ENCODE measurements at places on chromosomes 12 and 14.

DNA sequence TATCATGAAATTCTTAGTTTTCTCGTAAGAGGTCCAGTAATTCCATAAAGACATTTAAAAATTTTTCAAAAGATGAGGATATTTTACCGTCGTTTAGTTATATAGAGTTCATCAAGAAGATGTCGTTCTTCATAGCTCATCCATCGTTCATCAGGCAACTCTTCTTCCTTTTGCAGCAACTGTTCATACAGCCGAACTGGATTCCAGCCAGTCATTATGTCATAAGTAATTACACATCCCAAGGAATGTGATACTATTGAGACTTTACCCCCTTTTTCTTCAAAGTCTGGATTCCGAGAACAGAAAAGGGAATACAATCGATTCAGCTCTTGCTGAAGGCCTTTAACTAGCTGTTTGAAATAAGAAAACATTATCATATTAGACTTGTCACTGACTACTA is 90.3 kb downstream of the DDHD1 start:
- no peak for DNase-seq

DNA sequence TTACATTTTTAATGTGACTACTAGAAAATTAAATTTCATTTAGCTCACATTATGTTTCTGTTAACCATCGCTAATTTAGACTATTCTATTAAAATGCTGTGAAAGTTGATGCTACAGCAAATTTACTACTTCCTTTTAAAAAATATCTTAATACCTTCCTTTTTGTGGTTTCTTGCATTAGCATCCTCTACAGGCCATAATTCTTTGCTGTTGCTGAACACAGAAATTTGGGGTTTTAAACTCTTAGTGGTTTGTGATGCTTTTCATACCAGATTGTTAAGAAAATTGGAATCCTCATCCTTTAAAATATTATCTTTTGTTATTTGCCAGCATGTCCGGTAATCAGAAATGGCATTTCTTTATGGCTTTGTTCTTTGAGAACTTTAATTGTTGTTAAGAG is 18.1 kb downstream of the WNK1 start:
- DNase-seq: no peak

DNA sequence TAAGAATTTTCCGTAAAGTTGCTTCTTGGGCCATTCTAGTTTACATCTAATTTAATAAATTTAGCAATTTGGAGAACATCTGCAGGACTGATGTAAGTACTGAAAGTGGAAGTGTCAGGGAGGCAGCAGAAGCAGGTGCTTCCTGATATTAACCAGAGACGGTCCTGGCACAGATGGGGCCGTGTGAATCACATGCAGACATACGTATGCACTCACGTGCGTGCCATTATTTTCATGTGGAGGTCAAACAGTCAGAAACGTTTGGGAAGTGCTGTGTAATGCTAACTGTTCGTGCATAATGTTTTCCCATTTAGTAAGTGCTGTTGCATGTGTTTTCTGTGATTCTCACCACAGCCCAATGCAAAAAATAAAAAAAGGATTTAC is 87.8 kb upstream of the DYNC1H1 start:
- DNase-seq: no peak

GRCh38 chr14:103838117-103838516 is 9.3 kb downstream of the PPP1R13B start:
- DNase-seq: no peak

DNA sequence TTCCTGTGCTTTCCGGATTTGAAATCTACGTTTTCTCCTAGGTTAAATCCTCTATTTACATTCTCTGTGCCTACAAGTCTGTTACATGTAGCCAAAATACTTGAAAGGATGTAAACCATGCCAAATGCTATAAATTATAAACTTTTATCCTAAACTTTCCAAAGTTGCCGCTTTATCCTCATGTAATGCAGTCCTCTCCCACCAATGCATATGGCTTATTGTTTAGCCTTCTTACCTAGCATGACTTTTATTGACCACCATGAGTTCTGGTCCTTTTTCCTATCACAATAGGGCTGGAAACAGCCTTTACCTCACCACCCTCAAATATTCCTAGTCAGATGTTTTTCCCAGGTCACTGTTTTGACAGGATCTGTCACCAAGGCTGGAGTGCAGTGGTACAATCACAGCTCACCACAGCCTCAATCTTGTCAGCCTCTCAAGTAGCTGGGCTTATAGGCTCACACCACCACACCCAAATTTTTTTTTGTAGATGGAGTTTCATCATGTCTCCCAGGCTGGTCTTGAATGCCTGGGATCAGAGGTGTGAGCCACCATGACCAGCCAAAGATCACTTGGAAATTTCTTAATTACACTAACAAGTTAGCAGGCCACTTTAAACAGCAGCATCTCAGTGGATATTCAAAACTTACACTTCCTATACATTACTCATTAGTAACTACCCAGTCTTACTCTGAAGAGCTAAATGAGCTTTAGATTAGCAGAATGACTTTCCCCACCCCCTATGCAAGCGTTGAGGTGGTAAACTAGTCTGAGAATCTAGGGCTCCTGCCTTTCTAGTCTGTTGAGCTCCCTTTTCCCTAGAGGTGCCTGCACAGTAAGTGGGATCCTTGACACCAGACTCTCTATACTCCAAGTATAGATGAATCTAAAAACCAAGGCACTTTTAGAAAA is 4.1 kb downstream of the TUBA1B start:
- DNase-seq: peak; percentile 11

DNA sequence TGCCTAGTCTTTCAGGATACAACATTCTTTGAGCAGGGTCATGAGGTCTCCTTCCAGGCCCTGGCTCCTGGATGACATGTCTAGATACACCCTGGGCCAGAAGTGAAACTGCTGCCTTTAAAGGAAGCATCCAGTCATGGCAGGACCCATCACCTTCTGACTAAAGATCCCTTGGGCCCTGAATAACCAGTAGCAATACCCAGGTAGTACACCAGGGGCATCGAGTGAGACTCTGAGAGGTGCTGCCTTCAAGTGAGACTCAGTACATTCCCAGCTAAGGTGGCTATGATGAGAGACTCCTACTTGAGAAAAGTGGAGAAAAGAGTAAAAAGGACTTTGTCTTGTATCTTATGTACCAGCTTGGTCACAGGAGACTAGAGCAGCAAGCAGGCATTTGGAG is 23.5 kb downstream of the OR6C68 start:
- no peak for DNase-seq

GRCh38 chr12:5070090-5070489 is 26.4 kb downstream of the KCNA5 start:
- no peak for DNase-seq

All from NCI-H748 treated with DMSO at 0.1 percent for 48 hours (cell line).